ENCODE measurements at places on chromosomes 6 and 20.

- DNase-seq, result no peak
Measured at GRCh38 chr6:137698636-137699030, 168.4 kb upstream of the TNFAIP3 start.

GRCh38 chr6:56865081-56865875 lies 89.6 kb upstream of the BEND6 start:
- no peak for DNase-seq

- DNase-seq, result no peak
Measured at GRCh38 chr20:3209257-3209945, at the start of gene ITPA. Gene ITPA, plus strand, starts transcription at chr20:3209498. Its CDS starts 54 bp downstream, at chr20:3209552.

- DNase-seq, result no peak
Measured at GRCh38 chr20:40156600-40157317, 532.3 kb downstream of the MAFB start.

GRCh38 chr6:69784595-69785377 lies 12.0 kb downstream of the LMBRD1 start:
- DNase-seq, result no peak

DNA sequence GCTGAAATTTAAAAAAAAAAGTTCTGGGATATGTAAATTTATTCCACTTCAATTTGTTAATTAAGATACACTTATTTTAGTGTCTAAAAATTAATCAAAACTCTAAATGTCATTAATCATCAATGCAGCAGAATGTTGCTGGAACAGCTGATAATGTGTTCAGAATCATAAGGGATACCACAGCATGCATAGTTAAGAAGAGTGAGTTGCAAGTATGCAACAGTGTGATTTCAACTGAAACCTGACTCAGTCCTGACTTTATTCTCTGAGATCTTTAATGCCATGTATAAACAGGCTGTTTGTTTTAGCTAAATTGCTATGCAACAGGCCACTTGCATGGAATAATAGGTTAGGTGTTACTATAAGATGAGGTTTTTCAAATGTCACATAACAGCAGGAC lies 1.4 kb downstream of the GRIK2 start:
- no peak for DNase-seq

DNA sequence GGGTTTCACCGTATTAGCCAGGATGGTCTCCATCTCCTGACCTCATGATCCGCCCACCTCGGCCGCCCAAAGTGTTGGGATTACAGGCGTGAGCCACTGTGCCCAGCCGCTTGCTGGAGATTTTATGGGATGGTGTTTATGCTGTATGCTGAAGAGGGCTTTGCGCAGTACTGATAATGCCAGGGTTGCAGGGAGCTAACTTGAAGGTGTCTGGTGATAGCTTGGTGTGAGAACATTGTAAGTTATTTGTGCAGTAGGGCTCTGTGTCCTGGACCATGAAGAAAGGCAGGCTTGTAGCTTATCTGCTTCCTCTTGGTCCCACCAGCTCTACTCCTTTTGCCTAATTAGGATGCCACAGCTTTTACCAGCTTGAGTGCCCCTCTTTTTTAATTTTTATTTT lies 157.0 kb upstream of the DTNBP1 start:
- DNase-seq, result no peak

DNA sequence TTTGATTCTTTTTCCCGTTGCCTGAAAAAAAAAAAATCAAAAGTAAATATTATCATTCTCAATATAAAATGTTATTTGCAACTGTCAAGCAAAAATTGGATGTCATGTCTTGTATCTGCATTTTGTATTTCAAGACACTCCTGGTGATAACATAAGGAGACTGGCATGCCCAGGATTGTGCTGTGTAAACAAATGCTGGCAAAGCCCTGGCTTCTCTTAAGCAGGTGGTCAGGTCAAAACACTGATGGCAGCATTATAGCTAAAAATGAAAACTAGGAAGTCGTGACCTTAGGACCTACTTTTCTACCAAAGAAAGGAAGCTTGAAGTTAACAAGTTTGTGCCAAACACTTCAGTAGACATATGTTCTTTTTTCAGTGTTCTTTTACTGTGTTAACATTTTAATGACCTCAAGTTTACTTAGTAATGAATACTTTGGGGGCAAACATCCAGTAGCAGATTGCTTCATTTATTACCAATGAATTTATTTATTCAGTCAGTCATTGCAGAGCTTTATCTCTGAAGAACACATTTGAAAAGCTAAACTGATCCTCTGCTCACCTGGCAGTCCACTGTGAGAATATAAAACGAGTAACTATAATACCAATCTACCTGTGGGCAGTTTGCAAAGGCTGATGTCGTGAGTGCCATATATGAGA lies 243.1 kb upstream of the FLRT3 start:
- DNase-seq, result no peak

- no peak for DNase-seq
Measured at GRCh38 chr6:22613695-22614094, 44.3 kb downstream of the HDGFL1 start.

DNA sequence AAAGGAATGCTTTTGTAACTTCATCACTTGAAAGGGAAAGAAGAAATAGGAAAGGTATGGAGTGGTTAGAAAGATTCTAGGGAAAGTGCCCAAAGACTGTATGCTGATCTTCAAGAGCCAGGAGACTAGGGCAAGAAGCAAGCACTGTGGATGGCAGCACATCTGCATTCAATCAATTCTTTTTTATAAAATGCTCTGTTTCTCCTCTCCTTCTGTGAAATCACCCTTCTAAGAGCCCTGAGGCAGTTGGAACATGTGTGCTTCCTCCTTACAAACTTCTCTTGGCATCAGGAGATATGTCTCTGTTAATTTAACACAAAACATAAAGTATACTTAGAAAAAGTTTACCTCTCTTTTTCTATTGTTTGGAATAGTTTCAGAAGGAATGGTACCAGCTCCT lies 1162.2 kb upstream of the GJE1 start:
- DNase-seq, result no peak

DNA sequence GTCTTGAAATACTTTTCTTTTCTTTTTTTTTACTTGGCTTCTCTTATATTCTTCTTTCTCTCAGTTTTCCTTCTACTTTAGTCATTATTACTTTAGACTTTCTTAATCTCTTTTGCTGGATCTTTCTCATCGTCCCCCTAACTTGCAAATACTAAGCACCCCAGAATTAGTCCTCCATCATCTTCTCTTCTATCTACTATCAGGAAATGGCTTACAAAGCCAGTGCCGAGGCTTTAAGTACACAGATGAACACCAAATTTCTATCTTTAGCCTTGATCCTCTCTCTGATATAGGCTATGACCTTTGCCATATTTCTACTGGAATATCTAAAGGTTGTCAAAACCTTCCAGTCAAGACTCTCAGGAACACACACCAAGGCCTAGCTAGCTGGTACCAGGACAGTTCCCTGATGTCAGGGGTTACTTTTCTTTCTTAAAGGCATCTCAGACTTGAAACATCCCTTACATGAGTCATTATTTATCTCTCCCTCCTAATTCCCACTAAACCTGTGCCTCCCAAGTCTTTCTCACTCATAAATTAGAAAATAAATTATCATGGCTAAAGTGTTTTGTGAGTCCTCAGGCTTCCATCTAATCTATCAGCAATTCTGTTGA lies 278.6 kb upstream of the TCF21 start:
- no peak for DNase-seq

DNA sequence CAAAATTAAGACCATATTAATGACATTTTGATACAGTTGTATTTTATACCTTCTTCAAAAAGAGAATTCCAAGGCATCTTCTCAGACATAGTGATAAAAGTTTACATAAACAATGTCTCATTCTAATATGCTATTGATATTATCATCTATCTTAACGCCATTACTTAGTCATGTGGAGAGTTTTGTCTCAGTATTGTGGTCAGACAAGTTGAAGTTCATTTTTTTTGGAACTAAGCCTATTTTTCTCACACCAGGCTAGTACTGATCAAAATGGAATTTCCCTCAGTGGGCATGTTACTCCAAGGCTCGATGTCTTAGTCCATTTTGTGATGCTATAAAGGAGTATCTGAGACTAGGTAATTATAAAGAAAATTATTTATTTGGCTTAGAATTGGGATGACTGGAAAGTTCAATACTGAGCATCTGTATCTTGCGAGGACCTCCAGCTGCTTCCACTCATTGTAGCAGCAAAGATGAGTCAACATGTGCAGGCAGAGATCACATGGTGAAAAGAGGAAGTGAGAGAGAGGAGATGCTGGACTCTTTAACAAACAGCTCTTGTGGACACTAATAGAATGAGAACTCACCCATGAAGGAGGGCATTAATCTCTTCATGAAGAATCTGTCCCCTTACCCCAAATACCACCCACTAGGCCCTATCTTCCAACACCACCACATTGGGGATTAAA lies 825.5 kb upstream of the MANEA start:
- peak; percentile 28 for DNase-seq

DNA sequence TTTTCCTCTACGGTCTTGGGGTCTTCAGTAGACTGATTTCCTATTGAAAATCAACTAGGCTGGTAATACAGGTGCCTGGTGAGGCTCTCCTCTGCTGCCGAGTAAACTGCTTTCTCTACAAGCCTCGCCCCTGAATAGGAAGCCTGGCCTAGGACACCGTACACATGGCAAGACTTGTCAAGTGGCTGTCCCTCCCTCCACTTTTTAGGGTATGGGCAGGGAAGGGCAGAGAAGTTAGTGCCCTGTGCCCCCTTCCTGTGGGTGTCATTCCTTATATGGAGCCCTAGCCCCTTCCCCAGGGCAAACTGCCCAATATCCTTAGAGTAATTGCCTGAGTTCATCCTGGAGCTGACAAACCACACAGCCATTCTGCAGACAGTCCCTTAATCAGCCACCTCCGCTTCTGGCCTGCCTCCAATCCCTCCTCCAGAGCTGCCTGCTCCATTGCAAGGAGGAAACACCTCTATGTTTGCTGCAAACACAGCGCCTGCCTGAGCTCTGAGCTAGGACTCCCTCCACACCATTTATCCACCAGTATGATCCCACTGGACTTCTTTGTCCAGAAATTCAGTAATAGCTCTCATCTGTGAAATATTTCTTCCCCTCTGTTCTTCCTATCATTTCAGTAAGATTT lies 93.1 kb downstream of the CHD6 start:
- no peak for DNase-seq

DNA sequence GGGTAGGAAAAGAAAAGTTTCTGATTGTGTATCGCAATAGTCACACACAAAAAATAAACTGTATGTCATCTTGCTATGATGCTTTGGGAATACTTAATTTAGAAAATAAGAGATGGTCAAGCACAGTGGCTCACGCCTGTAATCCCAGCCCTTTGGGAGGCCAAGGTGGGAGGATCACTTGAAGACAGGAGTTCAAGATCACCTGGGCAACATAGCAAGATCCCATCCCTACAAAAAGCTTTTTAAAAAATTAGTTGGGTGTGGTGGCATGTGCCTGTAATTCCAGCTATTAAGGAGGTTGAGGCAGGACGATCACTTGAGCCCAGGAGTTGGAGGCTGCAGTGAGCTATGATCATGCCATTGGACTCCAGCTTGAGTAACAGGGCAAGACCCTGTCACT lies 27.6 kb downstream of the MAP7 start:
- no peak for DNase-seq

- DNase-seq, result no peak
Measured at GRCh38 chr20:62133051-62133845, 9.9 kb downstream of the PSMA7 start.

- DNase-seq, result no peak
Measured at GRCh38 chr6:137341681-137342195, 122.6 kb upstream of the IFNGR1 start.

DNA sequence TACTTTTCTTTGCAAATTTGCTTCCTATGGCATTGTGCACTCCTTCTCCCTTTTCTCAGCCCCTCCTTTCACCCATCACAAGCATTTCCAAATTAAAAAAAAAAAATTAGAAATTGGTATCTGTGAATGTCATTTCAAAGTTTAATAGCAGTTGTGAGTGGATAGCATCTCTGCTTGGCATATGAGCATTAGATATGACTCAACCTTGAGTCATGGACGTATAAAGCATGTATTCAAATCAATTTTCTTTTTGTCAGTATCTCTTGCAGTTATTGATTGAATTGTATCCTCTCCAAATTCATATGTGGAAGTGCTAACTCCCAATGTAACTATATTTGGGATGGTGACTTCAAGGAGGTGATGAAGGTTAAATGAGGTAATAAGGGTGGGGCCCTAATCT lies 60.1 kb upstream of the MAP3K7 start:
- no peak for DNase-seq

DNA sequence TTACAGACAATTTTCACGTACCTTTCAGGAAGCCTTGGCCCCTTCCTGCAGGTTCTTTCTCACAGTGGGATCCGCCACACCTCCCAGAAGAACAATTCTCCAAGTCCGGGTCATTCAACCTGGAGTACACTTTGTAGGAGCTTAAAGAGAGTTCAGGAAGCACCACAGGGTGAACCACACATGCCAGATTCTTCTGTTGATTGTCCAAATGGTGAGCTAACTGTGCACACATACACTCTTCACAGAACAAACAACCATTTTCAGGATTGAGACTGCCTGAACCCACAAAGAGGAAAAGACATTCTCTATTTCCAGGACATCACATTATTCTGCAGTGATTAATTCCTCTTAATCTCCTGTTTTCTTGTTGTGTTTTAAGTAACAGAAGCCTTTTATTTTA lies 51.0 kb downstream of the SCGN start:
- no peak for DNase-seq

Data from SIG-M5 (cell line).